Mammary epithelial cell (primary cell): ENCODE measurements at places on chromosomes 13 and 19. TPM values are rescaled to one million over a fixed set of nuclear protein-coding genes. Genes with fewer than 3 reads are reported as not detected.

DNA sequence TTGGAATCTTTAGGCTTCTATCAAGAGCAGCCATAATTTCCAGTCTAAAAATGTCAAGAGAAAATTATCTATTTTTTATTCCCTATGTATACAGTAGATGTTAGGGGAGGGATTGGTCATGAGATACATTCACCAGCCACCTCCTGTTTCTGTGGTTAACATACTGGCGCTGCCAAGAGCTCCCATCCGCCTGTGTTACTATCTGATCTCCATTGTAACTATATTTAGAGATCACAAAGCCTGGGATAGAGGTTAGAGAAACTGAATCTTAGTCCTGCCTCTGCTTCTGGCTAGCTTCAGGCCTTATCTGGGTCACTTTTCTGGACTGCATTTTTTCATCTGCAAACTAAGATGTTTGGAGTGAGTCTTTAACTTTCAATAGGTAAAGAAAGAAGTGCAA lies 46.3 kb downstream of the POLR1D start:
- DNase-seq: no peak

GRCh38 chr13:48478391-48478790 lies 54.5 kb downstream of the RCBTB2 start:
- DNase-seq: no peak

DNA sequence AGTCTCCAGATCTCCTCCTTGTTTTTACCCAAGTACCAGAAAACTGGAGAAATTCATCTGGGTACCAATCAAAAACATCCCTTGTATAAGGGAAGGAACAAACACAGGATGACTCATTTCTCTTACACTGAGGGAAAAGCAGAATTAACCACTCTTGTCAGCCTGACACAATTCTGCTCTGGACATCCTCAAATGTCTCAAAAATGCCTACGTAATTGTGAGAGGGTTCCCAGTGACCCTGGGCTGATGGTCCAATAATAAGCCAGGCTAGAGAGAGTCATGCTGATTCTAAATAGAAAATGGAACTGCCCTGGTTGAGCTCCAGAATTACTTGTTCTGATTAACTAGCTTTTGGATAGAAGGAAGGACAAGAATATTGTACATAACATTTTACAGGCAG lies 14.5 kb downstream of the ZNF708 start:
- no peak for DNase-seq

C19orf12 gene
- 10.5 TPM for polyA plus RNA-seq

GRCh38 chr13:70964874-70965273 lies 856.6 kb upstream of the KLHL1 start:
- no peak for DNase-seq

MYH14 gene
- 0.05 TPM for polyA plus RNA-seq

- peak; percentile 16 for DNase-seq
Observed at GRCh38 chr13:76667551-76667950, 218.7 kb downstream of the KCTD12 start.

GRCh38 chr19:28880735-28881401 lies 332.1 kb downstream of the UQCRFS1 start:
- no peak for DNase-seq

- no peak for DNase-seq
Observed at GRCh38 chr13:106505295-106505694, 30.2 kb downstream of the EFNB2 start.

- DNase-seq: peak; percentile 35
Observed at GRCh38 chr19:51122112-51122981, 2.4 kb upstream of the SIGLEC9 start.

DNA sequence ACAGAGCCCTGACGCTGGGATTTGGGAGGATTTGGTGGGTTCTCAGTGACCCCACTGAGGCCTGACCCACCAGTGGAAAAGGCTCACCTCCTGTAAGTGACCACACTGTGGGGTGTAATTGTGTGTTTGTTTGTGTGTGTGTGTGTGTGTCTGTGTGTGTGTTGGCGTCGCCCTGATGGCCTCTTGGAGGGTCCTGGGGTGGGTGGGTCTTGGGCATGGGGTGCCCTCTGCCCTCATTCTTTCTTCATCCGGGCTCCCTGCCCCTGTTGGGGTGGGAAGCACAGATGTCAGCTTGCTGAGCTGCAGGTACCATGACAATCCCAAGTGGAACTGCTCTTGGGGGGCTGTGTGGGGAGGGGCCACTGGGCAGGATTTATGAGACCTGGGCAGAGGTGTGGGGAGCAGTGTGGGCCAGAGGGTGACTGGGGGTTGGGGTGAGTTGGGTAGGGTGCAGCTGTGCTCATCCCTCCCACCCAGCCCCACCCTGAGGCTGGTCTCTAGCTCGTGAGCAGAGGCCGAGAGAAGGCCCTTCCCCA lies 22.8 kb downstream of the WTIP start:
- DNase-seq: no peak

GRCh38 chr19:2774083-2774679 lies 8.9 kb downstream of the SGTA start:
- DNase-seq: no peak

DNA sequence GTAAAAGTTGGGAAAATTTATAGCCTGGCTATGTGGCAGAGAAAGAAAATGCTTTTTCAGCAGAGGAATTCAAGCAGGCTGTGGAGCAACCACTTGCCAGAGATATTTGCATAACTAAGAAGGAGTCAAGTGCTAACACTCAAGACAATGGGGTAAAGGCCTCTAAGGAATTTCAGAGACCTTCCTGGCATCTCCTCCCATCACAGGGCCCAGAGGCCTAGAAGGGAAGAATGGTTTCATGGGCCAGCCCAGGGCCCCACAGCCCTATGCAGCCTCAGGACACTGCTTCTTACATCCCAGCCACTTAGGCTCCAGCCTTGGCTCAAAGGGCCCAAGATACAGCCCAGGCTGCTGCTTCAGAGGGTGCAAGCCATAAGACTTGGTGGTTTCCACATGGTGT lies 14.3 kb downstream of the SLC15A1 start:
- DNase-seq: no peak

DNA sequence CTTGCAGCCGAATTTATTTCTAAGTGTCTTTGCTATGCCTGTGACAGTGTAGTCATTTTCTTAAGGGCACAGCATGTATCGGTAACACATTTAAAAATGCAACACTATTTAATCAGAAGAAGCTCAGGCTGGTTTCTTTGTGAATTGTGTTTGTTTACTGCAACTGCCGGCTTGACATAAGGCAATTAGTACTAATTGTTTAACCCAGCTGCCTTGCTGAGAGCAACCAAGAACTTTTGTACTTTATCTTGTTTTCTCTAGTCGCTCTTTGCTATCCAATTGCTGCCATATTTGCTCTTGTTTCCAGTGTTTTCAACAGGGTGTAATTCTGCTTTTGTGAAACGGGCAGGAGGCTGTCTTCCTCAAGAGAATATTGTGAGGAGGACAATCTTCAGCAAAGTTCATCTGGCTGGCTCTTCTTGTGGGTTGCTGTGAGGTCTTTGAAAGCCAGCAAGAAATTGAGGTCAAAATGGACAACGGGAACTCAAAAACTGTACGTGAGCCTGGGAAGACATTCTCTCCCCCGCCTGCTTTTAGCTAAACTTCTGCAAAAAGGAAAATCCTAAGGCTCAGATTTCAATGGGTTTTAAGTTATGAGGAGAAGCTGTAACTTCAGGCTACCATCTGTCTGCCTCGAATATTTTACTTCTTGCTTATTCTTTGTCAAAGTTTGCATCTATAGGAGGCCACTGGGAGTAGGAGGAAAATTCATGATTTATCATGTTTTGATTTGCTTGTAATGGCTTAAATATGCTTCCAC lies 75.8 kb upstream of the TSHZ3 start:
- no peak for DNase-seq

- DNase-seq: no peak
Observed at GRCh38 chr13:108212886-108213285, 2.5 kb downstream of the LIG4 start.

KIR3DL3 gene
- polyA plus RNA-seq: not detected

DNA sequence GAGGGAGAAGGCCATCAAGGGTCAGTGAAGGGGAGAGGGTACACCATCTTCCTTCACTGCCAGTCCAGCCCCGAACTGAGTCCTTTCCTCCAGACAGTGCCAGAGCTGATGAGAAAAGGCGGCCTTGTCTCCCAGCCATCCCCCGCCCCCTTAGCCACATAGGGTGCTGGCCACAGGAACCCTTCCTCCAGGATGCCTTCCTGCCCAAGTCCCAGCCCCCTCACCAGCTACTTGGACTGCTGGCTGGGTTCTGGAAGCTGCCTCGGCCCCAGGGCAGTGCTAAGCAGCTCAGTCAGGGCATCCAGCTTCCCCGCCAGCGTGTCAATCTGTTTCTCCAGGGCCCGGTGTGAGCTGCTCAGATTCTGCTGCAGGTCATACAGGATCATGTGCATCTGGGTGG lies 12.6 kb upstream of the SMG9 start:
- no peak for DNase-seq

CGB3 gene
- not detected for polyA plus RNA-seq

DNA sequence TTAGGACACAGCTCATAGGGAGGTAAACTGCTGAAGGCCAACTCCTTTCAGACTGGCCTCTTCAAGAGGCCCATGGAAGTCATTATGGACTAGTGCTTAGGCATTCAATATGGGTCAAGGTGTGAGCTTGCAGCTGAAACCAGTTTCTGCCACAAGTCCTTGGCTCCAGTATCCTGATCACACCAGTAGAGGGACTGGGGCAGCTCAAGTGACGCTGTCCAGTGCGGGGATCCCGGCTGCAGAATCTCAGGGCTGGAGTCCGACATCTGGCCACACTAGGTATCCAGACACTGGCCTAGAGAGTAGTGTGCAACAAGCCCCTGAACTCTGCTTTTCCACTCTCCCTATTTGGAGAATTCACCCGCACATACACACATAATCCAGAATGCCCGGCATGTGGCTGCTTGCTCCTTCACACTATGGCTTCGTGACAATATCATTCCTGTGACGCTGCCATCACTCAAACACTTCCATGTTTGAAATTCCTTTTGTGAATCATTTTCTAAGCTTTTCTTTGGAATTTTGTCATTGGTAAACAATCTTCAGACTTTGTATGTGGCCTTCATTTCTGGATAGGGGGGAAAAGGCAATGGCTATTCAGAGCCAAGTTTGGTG lies 425.1 kb downstream of the EFNB2 start:
- no peak for DNase-seq

GRCh38 chr13:48403151-48403631 lies 9.7 kb downstream of the LPAR6 start:
- no peak for DNase-seq

SHISA7 gene
- polyA plus RNA-seq: not detected

DNA sequence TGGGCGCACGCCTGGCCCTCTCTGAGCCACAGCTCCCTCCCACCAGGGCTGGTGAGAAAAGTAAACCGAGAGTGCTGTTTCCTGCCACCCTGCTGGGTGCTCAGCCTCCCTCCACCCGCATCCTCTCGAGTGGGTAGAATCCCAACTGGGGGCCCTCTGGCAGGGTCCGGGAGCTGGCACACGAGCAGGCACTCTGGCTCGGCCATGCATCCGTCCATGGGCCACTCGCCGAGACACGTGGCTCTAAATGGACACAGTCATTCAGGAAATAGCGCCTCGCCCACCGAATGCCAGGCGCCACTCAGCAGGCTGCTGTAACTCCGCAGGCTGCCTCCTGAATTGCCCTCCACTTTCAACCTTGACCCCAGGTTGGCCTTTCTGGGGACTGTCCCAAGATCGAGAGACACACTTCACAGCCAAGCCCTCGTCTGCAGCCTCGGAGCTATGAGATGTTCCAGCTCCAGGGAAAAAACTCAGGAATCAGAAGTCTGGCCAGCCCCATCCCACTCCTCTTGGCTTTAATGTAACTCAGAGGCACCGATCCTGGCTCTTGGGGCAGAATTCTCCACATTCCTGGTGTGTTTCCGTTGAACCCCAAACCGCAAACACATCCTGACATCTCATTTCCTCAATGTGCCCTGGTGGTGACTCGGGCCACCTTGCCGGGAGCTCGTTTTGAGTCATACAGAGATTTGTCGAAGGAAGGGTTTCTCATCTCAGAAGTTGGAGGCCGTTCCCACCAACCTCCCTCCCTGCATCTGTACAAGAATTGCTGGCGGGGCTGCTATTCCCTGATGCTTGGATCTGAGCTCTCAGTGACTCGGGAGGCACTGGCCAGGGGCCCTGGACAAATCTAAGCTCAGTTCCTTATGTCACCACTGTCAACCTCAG lies 14.1 kb downstream of the KLF2 start:
- DNase-seq: peak; percentile 72

DNA sequence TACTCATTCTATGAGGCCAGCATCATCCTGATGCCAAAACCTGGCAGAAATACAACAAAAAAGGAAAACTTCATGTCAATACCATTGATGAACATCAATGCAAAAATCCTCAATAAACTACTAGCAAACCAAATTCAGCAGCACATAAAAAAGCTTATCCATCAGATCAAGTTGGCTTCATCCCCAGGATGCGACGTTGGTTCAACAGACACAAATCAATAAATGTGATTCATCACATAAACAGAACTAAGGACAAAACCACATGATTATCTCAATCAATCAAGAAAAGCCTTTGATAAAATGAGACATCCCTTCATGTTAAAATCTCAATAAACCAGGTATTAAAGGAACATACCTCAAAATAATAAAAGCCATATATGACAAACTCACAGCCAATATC lies 134.3 kb downstream of the UGGT2 start:
- DNase-seq: no peak

NLRP11 gene
- polyA plus RNA-seq: not detected

GRCh38 chr13:40211586-40211968 lies 454.9 kb downstream of the FOXO1 start:
- no peak for DNase-seq

DNA sequence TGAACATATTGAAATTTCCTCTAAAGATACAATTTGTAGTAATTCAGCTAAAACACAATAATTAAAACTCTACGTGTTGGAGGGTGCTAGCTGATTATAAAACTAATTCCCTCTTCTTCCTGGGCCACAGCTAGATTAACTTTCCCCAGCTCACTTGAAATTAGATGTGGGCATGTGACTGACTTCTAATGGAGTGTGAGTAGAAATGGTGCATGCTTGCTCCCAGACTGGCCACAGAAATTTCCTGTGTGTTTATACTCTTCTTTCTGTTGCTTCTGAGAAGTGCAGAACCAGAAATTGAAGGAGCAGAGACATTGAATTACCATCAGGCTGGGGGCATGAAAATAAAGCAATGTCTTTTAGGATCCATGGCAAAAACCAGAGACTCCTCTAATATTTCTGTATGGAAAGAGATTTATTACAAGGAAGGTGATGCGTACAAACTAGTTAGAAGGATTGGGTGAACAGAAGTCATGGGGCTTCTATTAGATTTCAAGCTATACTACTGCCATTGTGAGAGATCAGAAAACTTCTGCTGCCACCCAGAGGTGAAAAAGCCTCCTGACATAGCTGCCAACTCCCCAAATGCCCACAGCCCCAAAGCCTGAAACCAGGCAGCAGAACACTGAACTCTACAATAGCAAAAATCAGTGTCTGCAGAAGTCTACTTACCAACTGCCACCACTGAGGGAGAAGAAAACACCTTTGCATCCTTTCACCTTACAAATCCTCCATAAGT lies 379.2 kb upstream of the MIR17HG start:
- DNase-seq: peak; percentile 9

DNA sequence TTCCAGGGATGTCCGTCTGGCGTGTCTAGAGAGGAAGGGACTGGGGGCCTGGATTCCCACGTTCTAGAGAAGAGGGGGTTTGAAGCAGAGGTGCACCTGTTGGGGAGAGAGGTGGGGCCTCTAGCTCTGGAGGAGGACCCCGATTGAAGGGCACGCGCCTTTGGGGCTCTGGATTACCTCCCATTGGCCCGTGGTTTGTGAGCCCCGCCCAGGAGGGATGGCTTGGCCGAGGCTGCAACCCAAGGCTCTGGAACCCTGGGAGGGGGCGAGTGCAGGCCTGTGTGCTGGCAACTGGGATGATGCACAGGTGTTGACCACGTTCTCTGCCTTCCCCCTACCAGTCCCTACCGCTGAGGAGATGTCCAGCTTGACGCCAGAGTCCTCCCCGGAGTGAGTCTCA lies 20.2 kb downstream of the TMEM150B start:
- no peak for DNase-seq

CYP2F1 gene
- polyA plus RNA-seq: not detected

ZNF530 gene
- 4.6 TPM for polyA plus RNA-seq

B3GNT3 gene
- polyA plus RNA-seq: 7.5 TPM
